IMR-90 (cell line): ENCODE measurements at places on chromosomes 2 and 18. TPM values are rescaled to one million over a fixed set of nuclear protein-coding genes. Genes with fewer than 3 reads are reported as not detected.

C18orf54 gene
- 3.0 and 5.6 TPM in 2 replicates for total RNA-seq

FEZ2 gene
- total RNA-seq: 19.4 and 43.3 TPM in 2 replicates

WDPCP gene
- total RNA-seq: 7.8 and 10.2 TPM in 2 replicates

DAW1 gene
- total RNA-seq: 1.4 TPM in 2 replicates

ZAP70 gene
- under 0.01 TPM in 1 of 2 replicates, not detected in the other for total RNA-seq

NOP58 gene
- total RNA-seq: 45.3 and 117 TPM in 2 replicates

GRB14 gene
- total RNA-seq: not detected in 2 replicates

RFTN2 gene
- total RNA-seq: 2.3 and 2.5 TPM in 2 replicates

CCDC178 gene
- total RNA-seq: not detected in 2 replicates

ANKRD62 gene
- total RNA-seq: not detected in 2 replicates

BMP10 gene
- not detected in 2 replicates for total RNA-seq

MC2R gene
- not detected in 2 replicates for total RNA-seq

IL36A gene
- not detected in 2 replicates for total RNA-seq

SERPINB5 gene
- total RNA-seq: not detected in 2 replicates

DNA sequence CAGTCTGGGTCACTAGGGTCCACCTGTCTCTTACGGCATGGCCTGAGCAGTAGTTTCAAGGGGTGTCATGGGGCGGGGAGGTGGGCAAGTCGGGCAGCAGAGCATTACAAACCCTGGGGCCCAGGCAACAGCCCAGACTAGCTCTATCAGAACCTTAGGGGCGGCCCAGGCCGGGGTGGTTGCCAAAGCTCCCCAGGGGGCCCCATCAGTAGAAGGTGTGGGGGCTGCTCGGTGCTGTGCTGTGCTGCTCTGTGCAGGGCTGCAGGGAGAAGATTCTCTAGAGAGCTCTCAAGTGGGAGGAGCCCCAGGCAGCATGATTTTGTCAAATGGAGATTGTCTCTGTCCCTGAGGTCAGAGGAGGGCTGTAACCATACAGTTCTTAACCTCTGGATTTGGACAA, 36.4 kb upstream of the SLC14A1 start:
- DNase-seq: no peak

GRCh38 chr2:27756544-27757498, 14.7 kb upstream of the MRPL33 start:
- no peak for DNase-seq

DNA sequence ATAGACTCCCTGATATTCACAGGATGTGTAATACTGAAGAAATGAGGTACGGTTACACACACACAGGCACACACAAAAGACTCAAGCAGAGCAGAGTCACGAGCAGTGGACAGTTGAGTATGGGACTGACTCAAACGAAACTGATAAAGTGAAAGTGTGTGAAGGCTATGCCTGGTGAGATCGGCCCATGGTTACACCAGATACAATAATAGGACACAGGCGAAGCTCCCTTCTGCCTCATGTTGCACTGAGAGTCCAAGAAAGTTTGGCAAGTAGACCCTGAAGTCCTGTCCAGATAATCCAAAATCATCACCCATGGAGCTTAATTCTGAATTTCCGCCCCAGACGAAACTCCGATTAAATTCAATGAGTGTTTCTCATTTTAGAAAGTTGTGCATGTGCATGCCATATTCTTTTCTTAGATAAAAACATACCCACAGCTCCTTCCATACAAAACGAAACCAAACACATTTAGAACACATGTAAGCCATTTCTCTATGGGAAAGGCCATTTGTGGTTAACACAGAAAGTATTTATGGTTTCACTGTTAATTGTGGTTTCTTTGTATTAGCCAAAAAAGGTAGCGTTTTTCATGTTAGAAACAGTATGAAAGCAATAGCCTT, 567.6 kb downstream of the PLCL1 start:
- no peak for DNase-seq

DNA sequence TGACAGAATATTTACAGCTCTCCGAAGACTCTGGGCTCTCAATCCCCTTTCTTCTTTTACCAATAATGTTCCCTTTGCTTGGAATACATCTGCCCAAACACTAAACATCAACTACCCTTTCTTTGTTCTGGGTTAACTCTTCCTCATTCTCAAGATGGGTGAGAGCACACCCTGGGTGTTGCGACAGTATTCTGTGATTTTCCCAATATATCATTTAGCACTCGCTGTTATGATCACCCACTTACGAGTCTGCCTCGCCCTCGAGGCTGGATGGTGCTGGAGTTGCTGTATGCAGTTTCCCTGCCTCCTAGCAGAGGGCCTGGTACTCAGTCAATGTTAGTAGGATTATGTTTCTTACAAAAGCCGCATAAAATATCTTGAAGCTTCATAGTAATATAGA, 93.2 kb downstream of the SOCS6 start:
- DNase-seq: no peak

DNA sequence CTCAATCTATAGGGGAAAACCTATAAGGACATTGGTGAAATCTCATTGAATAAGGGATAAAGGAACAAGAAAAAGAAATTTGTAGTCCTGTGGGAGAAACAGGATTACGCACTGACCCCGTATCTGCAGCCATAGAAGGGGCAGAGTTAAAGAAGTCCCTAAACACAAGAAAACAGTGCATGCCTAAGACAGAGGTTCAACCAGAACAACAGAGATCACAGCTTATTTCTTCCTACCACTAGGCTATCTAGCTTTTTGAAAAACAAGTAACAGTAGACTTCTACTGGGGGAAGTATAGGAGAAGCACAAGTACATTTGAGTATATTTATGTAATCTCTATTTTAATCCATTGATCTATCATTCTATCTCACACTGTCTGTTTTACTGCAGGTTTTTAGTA, 485.2 kb upstream of the REG3G start:
- DNase-seq: no peak

DNA sequence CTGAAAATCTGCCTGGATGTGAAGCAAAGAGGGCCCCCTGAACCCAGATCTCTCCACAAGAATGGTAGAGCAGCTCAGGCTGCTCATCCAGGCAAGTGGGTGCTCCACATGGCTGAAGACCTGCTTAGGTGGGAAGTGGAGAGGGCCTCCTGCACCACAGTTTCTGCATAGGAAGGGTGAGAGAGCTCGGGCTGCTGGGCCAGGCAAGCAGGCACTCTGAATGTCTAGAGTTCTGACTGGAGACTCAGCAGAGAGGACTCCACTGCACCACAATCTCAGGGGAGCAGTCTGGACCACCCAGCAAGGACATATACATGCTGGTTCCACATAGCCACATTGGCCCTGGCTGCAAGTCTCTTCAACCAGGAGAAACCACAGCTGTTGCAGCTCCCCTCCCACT, 52.0 kb downstream of the DSEL start:
- no peak for DNase-seq

DNA sequence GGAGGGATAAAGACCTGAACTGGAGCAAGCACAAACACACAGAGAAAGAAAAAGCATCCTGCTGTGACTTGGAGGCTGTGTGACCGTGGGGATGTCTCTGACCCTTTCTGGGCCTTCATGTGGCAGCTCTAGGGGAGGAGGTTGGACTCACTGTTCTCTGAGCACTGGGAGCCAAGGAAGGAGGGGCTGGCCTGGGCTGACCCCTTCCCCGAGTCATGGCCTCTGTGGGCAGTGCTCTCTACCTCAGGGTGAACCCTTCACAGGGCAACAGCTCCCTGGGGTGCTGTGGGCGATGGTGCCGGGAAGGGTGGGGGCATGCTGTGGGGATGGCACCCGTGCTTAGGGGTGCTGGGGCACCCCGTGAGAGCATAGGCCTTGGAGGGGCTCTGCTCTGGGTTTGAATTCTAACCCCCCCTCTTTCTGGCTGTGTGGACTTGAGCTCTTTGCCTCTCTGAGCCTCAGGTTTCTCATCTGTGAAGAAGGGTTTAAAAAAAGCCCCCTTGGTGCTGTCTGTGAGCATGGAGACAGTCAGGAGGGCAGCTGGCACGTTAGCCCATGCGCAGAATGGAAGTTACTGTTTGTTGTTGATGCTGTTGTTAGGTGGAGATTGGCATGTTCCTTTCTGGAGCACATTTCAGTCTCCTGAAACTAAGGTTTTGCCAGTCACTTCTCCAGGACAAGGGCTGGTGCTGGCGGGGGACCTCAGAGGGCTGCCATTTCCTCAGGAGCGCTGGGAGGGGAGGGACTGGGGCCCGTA, 700 bp downstream of the TOGARAM2 start:
- no peak for DNase-seq

DNA sequence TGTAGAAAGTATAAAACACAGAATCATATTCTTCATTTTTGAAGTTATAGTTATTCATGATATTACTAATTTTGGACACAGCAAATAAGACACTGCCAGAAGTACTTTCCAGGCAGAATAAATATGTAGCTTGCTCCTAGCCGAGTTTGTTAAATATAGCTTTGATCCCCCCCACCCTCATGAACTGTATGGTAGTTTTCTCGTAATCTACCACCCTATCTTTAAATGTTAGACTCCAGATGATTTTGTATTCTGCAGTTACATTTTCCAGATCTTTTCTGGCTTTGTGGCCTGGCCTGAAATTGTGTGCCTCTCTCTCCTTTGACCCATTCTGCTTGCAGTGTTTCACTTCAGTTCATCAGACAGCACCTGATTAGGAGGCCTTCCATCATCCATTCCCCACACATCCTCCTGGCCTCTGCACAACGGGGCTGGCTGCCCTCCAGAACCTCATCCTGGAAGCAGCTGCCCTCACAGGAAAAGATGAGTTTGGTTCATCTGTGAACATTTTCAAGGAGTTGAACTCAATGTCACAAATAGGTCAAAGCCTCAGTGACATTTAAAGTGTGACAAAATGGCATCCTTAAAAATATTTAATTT, 4.7 kb upstream of the KCNJ3 start:
- DNase-seq: no peak

GRCh38 chr2:138390316-138390945, 111.1 kb upstream of the SPOPL start:
- no peak for DNase-seq

DNA sequence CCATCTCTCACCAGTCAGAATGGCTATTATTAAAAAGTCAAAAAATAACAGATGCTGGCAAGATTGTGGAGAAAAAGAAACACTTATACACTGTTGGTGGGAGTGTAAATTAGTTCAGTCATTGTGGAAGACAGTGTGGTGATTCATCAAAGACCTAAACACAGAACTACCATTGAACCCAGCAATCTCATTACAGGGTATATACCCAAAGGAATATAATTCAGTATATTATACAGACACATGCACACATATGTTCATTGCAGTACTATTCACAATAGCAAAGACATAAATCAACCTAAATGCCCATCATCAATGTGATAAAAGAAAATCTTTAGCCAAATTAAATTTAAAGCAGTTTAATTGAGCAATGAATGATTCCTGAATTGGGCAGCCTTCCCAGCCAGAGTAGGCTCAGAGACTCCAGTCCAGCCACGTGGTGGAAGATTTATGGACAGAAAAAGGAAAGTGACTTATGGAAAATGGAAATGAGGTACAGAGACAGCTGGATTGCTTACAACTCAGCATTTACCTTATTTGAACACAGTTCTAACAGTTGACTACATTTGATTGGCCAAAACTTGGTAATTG, 377.1 kb upstream of the SLC39A10 start:
- no peak for DNase-seq

GRCh38 chr18:74608681-74609080, 11.0 kb downstream of the ZNF407 start:
- no peak for DNase-seq

DNA sequence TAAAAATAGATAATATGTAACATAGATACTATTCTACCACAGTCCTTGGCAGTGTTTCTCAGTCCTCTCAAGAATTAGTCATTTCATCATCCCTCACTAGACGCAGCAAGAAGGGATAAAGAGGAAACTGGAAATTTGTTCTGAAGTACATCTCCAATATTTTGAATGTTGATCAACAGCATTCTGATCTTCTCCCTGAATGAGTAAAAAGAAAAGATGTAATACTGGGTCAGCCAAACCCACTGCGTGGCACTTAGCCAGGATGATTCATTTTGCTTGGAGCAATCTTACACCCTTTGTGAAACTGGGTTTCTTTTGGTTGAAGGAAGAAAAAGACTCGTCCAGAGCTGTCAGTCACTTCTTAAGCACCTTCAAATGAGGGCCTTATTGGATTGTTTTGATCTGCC, 54.1 kb downstream of the TAF1B start:
- peak; percentile 96 for DNase-seq

DNA sequence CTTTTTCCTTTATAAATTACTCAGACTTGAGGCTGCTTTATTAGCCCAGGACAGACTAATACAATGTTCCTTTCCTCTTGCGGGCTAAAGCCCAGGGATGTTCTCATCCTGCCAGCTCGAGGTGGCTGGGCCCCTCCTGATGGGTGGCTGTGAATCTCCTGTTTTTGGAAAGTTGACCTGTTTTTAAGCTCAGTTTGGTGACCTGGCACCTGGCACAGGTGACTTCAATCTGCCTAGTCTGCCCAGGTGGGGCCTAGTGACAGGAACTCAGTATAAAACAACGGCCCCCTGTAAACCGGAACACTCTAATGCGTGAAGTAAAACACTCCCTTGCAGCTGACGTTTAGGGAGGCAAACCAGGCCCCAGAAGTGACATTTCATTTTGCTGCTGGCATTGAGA, 92.7 kb upstream of the SNTG2 start:
- DNase-seq: no peak

DNA sequence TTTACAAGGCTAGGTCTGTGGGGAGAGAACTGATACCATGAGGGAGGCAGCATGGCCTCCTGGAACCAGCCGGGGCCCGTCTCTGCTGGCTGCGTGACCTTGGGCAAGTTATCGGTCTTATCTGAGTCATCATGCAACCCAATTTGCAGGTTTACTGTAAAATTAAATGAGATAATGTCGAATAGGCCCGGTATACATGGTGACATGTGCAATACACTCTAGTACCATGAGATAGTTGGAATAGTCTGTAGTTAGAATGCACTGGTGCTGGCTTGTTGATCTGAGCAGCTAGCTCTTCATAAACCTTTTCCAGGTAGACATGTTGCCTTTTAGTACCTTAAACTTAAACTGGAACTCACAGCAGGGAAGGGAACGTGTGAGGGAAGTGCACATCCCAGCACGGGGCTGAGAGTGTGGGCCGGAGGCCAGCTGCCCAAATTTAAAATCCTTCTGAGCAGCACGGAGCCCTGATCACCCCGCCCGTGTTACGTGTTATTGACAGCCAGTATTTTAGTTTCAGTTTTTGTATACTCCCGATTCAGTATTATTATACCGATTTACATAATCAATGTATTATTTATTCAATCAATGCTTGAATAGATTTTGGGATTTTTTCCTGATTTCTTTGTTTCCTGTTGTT, 72.4 kb upstream of the HS6ST1 start:
- no peak for DNase-seq

DNA sequence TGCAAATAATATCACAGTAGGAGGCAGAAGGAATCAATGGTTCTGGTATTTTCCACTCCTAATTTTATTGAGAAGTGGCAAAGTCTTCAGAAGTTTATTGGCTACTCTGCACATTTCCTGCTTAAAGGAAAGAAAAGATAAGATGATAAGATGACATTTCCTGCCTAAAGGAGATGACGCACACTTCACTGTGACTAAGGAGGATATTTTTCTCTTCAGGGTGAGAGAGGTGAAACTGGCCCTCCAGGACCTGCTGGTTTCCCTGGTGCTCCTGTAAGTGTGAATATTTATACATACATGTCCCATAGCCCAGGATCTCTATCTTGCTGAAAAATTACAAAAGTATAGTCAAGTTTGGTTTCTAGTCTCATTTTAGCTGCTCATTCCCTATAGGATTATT, 27.9 kb downstream of the COL3A1 start:
- peak; percentile 85 for DNase-seq

GRCh38 chr2:137181370-137181769, 416.0 kb downstream of the THSD7B start:
- no peak for DNase-seq

GRCh38 chr2:119721462-119721861, 38.3 kb upstream of the PTPN4 start:
- DNase-seq: no peak

- DNase-seq: no peak
Observed at GRCh38 chr2:165573534-165574461, 104.3 kb downstream of the CSRNP3 start.

GRCh38 chr2:46073540-46074046, 223.6 kb upstream of the EPAS1 start:
- peak; percentile 97 for DNase-seq
